Lower lobe of right lung (tissue), 2 donors: ENCODE measurements at places on chromosomes 11 and 22.

DNA sequence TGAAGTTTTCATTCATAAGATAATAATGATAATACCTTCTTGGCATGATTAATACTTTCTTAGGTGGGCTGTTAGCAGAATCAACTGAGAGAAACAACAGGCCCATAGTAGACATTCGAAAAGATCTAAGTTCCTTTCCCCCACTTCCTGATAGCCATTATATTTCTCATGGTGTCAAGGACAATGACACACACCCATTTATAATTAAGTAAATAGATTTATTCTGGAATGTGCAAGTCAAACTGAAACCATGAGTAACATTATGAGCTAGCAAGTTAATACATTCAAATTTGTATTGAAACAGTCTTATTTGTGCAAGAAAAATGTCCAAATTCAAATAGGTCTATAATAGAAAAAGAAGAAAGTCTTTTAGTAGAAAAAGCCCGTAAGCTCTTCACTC is 301.1 kb downstream of the GUCY1A2 start:
- no peak for DNase-seq

DNA sequence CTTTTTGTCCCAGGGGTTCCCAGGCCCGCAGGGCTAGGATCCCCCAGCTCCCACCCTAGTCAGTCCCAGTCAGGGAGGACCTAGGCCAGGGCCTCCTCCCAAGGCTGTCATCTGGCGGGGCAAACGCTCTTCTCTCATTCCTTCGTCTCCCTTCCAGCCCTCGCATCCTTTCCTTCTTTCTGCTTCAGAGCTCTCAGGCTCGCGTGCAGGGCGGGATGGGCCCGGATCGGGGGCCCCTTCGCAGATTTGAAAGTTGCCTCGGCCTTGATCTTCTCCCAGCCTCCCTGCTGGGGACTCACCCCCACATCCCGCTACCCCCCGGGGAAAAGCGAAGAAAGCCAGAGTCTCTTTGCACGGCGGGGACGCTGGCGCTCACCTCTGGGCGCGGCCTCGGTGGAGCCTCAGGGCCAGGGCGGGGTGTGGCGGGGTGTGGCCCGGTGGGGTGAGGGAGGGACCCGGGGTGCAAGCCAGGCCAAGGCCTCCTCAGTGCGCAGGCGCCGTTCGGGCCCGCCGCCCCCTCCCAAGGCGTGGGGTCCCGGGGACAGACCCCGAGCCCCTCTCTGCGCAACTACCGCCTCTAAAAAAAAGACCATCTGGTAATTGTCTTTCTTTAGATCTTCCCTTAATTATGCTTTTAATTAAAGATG is 14.8 kb upstream of the PAX6 start:
- no peak for DNase-seq

DNA sequence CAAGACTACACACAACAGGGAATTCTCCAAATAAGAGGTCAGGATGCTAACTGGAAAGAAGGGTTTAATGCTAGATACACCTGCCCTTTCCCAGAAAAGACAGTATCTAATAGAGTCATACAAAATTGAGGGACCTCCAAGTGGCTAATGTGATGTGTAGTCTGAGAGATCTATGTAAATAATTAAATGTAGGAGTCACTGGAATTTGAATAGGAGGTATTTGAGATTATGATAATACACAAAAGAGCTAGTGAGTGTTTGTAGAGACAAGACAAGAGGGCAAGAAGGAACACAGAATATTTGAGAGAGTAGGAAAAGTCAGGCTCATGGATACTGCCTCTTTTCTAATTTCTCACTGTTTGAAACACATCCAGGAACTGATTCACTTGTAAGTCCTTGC is 15.5 kb upstream of the INSC start:
- no peak for DNase-seq

DNA sequence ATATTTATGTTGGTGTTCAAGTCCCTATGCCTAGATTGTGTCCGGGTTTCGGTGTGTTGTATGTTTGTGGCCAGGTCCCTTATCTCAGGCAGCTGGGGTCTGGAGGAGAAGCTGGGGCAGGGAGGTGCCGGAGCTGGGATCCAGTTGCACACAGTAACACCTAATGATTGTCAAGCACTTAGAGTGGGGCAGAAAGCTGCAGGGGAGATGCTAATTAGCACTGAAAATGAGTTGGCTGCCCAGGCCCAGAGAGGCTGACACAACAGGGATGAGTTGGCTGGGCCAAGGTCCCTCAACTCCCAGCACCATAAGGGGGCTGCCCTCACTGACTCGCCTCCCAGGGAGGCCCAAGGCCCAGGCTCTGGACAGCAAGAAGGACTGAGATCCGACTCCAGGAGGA is 12.2 kb downstream of the PDE2A start:
- no peak for DNase-seq

GRCh38 chr11:29328961-29329441 is 687.8 kb downstream of the KCNA4 start:
- no peak for DNase-seq

GRCh38 chr22:20786536-20786979 is 12.6 kb downstream of the SERPIND1 start:
- DNase-seq = no peak

DNA sequence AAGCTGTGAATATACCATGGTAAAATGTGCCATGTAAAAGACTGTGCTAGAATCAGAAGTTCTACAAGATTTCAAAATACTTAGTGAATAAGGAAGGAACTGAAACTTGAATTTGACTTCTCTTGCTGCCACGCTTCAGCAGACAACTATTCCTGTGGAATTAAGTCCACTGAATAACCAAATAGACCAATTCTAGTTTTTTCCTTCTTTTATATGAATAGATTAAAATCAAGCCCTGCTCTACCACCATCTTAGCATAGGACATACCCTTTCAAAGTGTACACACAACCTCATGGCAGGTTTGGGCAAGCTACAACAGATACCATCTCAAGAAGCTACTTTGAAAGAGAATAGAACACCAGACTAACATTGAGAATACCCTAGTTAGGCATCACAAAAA is 23.4 kb upstream of the CLNS1A start:
- DNase-seq = no peak

GRCh38 chr11:130475426-130476053 is 27.1 kb downstream of the ADAMTS15 start:
- no peak for DNase-seq

- DNase-seq = peak; percentile 32
These were observed 60.9 kb downstream of the ST14 start for GRCh38 chr11:130220311-130221035.

- peak; percentile 71 for DNase-seq
These were observed 58.9 kb downstream of the LARGE1 start for GRCh38 chr22:33861216-33861875.
